ENCODE measurements at places on chromosomes 5 and 9. TPM values are rescaled to one million over a fixed set of nuclear protein-coding genes. Genes with fewer than 3 reads are reported as not detected.
A peak's percentile ranks its signal among the peaks of the same experiment; 100 is the strongest.

The ADGRV1 gene
- 12.4 TPM for polyA plus RNA-seq

The SH3GL2 gene
- polyA plus RNA-seq, result 4.2 TPM

The PRRC1 gene
- polyA plus RNA-seq, result 80.9 TPM

The CNTFR gene
- 29.9 TPM for polyA plus RNA-seq

The SLCO6A1 gene
- polyA plus RNA-seq, result 0.11 TPM

The DMRT2 gene
- 2.0 TPM for polyA plus RNA-seq

The SRA1 gene
- polyA plus RNA-seq, result 27.1 TPM

The SURF6 gene
- polyA plus RNA-seq, result 31.3 TPM

The HTR4 gene
- polyA plus RNA-seq, result 0.07 TPM

The RIOK2 gene
- 44.9 TPM for polyA plus RNA-seq

The NFIL3 gene
- 32.4 TPM for polyA plus RNA-seq

The LHFPL2 gene
- 53.6 TPM for polyA plus RNA-seq

DNA sequence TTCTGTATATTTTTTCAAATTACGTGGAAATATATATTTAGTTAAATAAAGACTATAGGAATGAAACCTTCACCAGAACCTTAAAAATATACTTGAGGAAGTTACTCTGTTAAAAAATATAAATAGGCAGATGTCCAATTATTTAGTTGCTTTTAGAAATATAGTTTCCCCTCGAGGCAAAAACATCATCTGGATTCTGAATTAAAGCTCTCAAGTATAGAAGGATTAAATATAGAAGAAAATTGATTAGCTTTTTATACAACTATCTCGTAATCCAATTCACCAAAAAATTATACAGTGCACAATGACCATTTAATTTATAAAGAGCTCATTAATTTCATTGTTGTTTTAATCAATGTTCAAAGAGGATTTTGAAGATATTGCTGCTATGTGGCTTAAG lies 601.4 kb downstream of the GABRG2 start:
- no peak for DNase-seq

DNA sequence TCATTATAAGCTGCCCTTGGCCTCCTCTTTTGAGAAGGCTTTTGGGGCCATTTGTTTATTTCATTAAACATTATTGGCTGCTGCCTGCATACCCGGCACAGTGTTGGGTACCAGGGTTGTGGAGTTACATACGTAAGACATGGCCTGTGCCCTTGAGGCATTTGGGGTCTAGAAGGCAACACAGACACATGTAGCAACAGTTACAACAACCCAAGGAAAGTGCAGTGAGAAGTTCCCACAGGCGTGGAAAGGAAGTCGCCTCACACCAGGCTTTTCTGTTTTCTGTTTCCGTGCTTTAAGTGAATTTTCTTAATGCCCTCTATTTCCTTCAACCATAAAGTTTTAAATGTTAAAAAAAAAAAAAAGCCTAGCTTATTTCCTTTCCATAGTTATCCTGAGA lies 47.4 kb downstream of the GALNT10 start:
- DNase-seq, result no peak

- DNase-seq, result peak; percentile 59
These were observed 1.6 kb downstream of the MED27 start for GRCh38 chr9:132077881-132078698.

GRCh38 chr5:126754609-126755008 lies 22.3 kb upstream of the LMNB1 start:
- DNase-seq, result no peak

GRCh38 chr5:25255128-25255527 lies 610.4 kb upstream of the CDH10 start:
- DNase-seq, result no peak

DNA sequence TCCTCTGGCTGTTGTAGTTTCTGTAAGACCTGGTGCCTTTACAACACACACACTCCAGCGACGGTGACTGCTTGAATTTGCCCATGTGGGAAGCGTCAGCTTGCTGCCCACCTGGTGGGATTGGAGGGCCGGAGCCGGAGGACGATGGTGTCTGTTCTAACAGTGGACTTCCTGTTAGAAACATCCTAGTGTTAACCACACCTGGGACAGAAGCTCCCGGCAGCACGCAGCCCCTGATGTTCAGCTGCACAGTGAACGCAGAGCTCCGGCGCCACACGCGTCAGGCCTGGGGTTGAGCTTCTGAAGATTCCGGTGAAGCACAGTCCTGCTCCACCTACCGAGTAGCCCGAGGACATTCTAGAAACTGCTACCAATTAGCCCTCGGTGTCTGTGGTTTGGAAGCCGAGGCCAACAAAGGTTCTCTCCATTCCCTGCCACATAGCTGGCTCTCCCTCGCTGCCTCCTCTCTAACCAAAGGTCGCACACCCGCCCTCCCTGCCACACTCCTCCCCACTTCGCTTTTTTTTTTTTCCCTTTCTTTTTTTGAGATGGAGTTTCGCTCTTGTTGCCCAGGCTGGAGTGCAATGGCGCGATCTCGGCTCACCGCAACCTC lies 14.4 kb downstream of the PMPCA start:
- no peak for DNase-seq

- DNase-seq, result no peak
These were observed 1495.8 kb downstream of the EFNA5 start for GRCh38 chr5:106174903-106175302.

GRCh38 chr9:5292141-5292540 lies 12.4 kb downstream of the RLN2 start:
- DNase-seq, result no peak

DNA sequence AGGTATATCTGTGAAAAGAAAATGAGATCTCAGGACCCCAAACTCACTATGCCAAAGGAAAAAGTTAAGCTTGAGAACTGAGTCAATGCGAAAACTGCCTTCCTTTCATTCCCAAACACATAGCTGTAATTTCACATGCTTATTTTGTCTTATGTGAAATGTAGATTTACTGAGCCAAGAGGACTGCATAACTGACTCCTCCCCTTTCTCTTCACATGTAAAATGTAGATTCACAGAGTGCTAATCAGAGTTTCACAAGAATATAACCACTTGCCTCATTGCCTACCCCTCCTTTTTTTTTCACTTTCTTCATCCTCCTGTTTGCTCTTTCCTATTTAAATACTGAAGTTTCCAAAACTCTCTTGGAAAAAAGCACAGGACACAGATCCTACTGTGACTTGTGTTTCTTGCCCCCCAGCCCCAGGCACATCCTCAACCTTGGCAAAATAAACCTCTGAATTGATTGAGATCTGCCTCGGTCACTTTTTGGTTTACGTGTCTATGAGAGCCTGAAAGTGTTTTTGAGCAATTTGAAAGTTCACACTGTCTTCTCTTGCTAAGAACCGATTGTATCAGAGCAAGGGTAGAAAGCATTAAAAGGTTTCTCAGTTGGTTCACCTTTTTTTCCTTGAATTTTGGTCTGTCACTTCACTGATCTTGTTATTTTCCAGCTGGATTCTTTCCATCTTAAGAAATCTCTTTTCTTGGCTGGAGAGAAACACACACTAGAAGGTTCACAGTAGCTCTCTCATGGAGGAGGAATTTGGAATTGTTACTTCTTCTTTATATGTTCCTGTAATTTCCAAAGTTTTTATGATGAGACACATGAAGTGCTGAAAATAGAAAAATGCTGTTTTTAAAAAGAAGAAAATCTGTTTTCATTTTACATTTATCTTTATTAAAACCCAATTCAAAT lies 44.8 kb upstream of the SNAPC3 start:
- DNase-seq, result no peak

GRCh38 chr5:139137697-139138096 lies 60.5 kb downstream of the SIL1 start:
- no peak for DNase-seq

DNA sequence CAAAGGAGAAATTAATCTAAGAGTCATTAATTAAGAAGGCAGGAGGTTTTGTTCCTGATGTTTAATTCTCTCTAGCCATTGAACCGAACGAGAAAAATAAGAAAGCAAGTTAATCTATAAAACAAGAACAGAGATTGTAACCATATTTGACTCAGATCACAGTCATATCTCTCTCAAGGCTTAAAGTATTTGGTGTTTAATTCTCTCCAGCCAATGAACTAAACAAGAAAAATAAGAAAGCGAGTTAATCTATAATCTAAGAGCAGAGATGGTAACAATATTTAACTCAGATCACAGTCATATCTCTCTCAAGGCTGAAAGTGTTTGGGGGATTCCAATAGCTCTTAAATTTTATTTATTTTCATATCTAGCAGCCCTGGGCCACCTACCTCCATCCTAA lies 74.4 kb upstream of the SHISAL2B start:
- DNase-seq, result no peak

- no peak for DNase-seq
These were observed 42.8 kb downstream of the RASGEF1C start for GRCh38 chr5:180166176-180166575.

- DNase-seq, result no peak
These were observed 379.9 kb upstream of the DMAC1 start for GRCh38 chr9:8179381-8180053.

DNA sequence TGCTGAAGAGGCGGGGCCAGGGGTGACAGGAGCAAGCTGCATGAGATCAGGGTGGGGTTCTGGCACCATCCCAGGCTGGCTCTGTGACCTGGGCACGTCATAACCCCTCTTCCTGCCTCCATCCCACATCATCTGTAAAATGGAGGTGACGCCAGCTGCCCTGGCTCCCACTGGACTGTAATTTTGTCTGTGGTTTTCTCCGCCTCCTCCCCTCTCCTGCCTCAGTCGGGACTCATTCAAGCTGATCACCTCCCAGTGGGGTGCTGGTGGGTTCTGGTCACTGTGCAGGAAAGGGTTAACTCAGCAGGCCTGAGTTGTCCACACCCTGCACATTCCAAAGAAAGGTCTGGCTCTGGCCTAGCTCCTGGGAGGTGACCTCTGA lies 128.2 kb downstream of the RXRA start:
- no peak for DNase-seq

DNA sequence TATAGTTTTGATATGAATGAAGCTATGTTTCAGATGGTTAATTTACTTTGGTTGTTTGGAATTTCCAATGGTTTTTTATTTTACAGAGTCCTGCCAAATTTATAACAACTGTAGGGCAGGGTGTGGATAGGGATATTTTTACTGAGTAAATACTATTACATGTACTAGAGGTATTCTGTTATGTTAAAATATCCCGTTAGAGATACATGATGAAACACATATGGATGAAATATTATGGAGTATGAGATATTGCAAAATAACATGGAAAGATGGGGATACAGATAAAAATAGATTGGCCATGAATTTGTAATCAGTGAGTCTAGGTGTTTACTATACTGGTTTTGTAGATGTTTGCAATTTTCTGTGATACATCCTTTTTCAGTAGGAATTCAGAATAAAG lies 76.7 kb downstream of the RAB24 start:
- no peak for DNase-seq

GRCh38 chr5:34491251-34491620 lies 164.9 kb upstream of the RAI14 start:
- DNase-seq, result no peak

DNA sequence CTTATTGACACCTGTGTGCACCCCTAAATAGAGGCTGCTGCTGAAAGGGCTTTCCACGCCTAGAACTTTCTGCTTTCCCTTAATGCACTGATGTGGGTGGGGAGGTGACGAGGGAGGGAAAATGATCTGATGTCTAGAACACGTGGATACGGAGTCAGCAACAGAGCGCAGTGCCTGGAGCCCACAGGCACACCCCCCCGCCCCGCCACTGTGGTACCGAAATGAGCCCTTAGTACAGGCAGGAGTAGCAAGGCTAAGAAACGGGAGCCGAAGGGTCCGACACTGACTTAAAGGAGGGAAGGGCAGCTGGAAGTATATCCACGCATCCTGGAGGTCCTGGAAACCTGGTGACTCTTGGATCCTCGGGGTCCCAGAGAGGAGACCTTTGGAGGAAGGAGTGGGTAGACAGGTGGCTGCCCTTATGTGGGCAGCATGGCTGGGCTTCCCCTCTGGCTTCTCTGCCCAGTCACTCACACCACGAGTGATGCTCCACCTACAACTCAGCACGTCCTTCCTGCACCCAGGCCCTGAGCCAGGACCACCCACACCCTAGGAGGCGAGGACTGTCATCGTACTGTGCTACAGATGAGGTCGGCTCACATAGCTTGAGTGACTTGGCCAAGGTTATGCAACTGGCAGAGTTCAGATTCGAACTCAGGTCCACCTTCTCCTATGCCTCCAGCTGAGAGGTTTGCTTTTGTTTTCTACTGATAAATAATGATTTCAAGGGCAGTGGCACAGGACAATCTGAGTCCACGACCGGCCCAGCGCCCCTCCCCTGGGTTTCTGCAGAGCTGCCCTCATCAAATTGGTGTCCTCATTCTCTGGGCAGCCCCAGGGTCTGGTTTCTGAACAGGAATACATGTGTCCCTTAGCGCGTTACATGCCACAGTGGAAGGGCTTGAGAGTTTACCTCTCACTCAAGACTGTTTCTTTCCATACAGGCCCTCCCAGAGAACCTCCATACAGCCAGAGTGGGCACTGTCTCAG lies 4.7 kb upstream of the VAV2 start:
- DNase-seq, result no peak

- no peak for DNase-seq
These were observed 60.3 kb downstream of the FOXD1 start for GRCh38 chr5:73388306-73388684.

DNA sequence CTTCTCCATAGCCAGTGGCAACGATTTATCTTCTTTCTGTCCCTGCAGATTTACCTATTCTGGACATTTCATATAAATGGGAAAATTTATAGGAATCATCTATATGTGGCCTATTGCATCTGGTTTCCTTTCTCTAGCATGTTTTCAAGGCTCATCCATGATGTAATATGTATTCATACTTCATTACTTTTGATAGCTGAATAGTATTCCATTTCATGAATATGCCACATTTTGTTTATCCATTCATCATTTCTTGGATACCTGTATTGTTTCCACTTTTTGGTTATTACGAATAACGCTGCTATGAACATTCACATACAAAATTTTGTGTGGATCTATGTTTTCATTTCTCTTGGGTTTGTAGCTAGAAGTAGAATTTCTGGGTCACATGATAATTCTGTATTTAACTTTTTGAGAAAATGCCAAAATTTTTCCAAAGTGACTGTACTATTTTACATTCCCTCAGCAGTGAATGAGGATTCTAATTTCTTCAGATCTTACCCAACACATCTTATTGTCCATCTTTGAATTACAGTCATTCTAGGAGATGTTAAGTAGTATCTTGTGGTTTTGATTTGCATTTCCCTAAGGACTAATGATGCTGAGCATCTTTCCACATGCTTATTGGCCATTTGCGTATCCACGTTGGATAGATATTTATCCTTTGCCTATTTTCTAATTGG lies 3.6 kb downstream of the IARS1 start:
- no peak for DNase-seq

DNA sequence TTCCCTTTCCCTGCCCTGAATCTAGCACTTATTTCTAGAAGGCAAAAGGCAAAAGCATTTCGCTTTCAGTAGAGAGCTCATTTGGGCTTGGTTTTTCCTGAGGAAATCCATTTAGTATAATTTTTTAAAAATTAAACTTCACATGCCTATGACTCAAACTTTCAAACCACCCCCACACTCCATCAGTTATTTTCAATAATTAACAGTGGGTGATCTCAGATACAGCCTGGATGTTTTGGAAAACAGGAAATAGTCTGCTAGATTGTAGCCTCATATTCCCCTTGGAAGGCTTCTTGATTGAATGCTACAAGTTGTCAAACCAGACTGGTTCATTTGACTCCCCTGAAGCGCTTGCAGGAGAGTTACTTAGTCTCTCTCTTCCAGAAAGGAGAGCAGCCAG lies 40.6 kb downstream of the SEMA5A start:
- DNase-seq, result no peak

- DNase-seq, result no peak
These were observed 711.7 kb upstream of the EDIL3 start for GRCh38 chr5:85096421-85096820.

GRCh38 chr5:481347-481746 lies 38.4 kb downstream of the EXOC3 start:
- DNase-seq, result no peak
